Heart left ventricle (tissue), 16 donors: ENCODE measurements at places on chromosomes 2 and 18. TPM values are rescaled to one million over a fixed set of nuclear protein-coding genes. Genes with fewer than 3 reads are reported as not detected.

Gene LYPD1
- 0.23 TPM for total RNA-seq

Gene G6PC2
- not detected for total RNA-seq

Gene DLGAP1
- total RNA-seq = 0.35 TPM

Gene ANKRD62
- not detected for total RNA-seq

- DNase-seq = no peak
Measured at GRCh38 chr18:33612632-33613031, 34.6 kb downstream of the ASXL3 start.

DNA sequence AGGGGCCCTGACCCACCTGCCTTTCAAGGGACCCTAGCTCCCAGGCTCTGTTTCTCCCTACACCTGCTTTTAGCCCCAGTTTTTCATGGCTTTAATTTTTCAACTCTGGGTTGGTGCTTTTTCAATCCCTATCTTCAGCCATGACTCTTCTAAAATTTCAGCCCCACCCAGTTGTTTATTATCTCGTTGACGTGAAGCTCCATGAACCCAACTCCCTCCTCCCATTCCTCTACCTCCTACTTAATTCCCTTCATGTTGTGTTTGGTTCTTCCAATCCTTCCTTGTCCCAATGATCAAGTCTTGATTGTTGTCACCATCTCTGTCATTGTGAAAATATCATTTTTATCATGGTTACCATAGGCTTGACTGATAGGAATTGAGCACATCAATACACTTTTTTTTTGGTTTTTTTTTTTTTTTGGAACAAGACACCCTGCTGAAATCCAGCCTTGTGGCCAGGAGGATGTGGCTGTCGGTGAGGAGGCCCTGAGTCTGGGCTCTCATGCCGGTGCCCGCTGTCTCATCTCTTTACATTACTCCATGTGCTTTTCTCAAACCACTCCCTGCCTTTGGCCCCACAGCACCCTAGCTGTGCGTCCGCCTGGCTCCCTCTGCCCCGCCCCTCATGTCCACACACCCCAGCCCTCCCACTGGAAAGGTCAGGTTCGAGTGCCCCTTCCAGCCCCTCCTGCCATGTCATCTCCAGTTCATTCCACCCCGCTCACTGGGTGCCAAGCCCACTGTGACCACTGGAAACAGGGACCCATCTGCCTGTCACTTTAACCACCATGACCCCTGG, 39.3 kb downstream of the NAPG start:
- no peak for DNase-seq

DNA sequence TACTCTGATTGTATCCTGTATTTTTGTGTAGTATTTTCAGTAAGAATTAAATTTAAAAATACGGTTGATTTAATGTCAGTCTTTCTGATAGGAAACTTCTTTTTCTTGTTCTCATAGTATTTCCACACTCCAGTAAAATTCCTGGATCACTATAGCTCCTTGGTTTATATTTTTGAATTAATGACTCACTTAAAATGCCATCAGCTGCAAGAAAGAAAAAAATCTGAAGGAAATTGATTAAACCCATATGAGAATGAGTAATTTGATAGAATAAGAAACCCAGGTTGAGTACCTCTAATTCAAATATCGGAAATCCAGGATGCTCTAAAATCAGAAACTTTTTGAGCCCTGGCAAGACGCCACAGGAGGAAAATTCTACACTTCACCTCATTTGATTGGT, 186.8 kb upstream of the RND3 start:
- DNase-seq = no peak

- no peak for DNase-seq
Measured at GRCh38 chr2:64406407-64406774, 47.6 kb upstream of the LGALSL start.

GRCh38 chr2:98015671-98016070, 19.9 kb upstream of the TMEM131 start:
- no peak for DNase-seq
